ENCODE measurements at places on chromosomes 12 and 14.

DNA sequence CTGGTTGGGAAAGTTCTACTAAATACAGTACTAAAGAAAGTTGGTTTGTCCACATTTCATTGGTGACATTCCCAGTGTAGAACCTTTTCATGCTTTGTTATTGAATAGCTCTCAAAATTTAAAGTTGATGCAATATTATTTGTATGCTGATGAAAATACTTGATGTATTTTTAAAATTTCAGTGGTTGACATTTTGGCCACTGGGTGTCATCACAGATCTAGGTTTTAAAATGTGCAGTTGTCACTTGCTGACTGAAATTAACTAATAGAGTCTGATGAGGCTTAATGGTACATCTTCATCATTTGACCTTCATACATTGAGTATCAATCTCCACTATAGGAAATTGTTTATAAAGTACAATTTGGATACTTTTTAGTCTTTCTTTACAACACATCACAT is 37.1 kb downstream of the CMAS start:
- DNase-seq: no peak

- DNase-seq: no peak
Measured at GRCh38 chr12:85092814-85093370, 56.7 kb downstream of the LRRIQ1 start.

GRCh38 chr12:32609966-32610365 is 69.1 kb upstream of the DNM1L start:
- DNase-seq: no peak

GRCh38 chr14:102914474-102915291 is 7.8 kb upstream of the AMN start:
- no peak for DNase-seq

DNA sequence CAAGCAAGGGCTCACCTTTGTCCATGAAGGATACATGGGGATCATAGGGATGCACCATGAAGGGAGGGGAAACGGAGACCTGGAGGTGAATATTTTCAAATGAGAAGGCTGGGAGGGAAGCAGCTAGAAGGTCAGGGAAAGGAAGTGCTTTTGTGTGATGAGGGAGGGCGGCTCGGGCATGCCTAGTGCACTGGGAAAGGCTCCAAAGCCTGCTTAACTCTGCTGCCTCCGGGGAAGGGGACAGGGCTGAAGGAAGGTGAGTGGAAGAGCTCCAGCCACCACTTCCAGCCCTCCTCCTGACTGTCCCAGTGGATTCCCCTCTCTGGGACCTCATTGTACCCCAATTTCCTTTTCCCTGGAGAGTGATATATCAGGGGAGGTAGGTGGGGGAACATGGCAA is 149.4 kb upstream of the PRMT8 start:
- no peak for DNase-seq

DNA sequence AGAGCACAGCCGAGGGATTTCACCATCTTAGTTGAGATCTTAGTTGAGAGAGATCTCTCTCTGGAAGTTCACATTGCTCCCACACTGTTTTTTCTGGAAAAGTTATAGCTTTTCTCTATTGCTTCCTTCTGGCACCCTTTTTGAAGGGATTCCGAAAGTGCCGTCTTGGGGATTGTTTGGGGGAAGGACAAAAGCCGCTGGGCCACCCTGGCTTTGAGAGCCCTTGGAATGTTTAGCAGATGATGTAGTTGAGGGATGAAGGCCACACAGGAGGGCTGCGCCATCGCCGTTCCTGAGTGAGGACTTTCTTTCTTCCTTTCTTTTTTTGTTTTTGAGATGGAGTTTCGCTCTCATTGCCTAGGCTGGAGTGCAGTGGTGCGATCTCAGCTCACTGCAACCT is 17.7 kb downstream of the PLEKHG3 start:
- no peak for DNase-seq

DNA sequence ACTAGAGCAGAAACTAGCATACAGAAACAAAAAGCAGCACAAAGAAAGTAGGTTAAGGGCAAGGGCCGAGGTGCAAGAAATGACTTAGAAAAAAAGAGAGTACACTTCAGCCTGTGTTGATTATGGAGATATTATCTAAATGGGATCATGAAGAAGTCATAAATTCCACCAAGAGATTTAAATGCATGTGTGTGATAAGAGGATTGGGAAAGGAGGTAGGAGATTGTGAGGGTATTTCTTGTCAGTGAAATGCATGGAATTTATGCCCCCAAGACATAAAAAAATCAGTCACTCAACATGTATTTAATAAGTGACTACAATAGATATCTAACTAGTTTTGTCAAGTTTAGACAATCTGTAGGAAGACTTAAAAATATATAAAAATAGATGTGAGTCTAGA is 976.2 kb upstream of the LRFN5 start:
- DNase-seq: peak; percentile 26

GRCh38 chr14:50000380-50001150 is 107.7 kb downstream of the ARF6 start:
- peak; percentile 51 for DNase-seq

- no peak for DNase-seq
Measured at GRCh38 chr14:75461303-75461702, 33.5 kb downstream of the JDP2 start.

DNA sequence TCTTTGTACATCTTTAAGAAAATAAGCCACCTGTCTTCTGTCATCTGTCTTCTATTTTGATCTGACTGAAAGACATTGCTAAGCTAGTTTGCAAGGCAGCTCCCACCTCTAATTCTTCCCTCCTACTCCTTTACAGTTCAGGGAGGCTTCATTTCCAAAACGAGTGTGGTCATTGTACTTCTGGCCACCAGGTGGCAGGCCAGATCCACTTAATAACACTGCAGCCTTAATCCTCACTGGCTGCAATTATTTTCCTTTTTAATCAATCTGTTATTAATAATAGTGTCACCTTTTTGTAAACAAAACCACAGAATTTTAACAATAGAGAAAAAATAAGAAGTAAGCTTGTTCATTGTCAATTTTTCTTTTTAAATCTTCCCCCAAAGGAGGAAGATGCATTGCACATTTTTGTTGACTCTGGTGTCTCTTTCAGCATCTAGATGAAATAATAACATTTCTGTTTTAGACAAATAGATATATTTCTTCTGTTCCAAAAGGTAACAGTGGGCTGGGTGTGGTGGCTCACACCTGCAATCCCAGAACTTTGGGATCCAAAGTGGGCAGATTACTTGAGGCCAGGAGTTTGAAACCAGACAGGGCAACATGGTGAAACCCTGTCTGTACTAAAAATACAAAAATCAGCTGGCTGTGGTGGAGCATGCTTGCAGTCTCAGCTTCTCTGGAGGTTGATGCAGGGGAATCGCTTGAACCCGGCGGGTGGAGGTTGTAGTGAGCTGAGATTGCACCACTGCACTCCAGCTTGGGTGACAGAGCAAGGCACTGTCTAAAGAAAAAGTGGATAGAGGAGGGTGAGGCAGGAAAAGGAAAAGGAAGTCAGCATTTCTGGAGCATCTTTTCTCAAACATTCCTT is 23.3 kb downstream of the GABARAPL1 start:
- no peak for DNase-seq

DNA sequence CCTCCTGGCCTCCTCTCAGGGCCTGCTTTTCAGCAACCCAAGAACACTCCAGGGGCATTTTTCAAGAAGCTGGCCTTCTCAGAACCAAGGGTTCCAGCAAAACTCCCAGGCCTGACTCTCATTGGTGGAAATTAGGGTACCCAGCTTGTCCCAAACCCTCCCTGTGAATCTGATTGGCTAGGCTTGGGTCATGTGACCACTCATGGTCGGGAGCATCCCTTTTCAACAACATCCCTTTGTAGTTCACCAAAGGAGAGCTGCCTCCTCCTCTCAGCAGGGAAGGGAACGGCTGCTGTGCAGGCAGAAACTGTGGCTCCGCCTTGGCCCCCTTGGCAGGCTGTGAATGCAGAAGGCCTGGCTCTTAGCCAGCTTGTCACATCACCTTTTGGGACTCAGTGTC is 94.5 kb downstream of the AACS start:
- DNase-seq: no peak

DNA sequence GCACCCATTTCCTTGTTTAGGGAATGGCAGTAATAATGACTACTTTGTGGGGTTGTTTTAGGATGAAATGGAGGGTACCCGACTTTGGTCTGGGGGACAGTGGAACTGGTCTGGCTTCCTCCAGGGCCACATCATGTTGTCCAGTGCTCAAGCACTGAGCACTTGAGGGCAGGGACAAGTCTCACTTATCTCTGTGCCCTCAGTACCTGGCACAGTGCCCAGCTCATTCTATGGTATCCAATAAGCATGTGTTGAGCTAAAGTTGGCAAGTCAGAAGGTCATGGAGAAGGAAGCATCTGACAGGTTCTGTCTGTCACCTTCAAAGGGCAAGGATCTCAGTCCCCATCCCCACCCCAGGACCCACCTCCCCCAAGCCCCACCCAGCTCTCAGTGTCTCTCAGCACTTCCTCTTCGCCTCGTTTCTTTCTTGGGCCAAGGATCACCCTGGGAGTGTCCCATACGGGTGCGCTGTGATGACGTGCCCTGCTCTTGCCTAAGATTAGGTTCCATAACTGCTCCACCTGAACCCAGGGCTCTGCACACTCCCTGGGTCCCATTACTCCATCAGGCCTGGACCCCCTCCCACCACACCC is 24.3 kb upstream of the TMEM106C start:
- no peak for DNase-seq

DNA sequence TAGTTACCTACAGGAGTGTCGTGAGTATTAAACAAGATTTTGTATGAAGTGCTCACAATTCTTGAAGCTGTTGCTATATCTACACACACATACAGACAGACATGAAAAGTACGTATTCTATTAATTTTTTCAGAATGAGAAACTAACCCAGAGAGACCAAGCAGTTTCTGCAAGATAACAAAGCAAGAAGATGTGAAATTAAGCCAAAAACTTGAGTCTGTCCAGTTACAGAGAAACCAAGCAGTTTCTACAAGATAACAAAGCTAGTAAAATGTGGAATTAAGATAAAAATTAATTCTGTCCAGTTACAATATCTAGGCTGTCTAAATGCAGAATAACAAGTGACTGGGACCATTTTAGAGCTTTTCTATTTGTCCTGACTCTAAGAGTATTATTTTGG is 132.4 kb downstream of the ALG10B start:
- no peak for DNase-seq

DNA sequence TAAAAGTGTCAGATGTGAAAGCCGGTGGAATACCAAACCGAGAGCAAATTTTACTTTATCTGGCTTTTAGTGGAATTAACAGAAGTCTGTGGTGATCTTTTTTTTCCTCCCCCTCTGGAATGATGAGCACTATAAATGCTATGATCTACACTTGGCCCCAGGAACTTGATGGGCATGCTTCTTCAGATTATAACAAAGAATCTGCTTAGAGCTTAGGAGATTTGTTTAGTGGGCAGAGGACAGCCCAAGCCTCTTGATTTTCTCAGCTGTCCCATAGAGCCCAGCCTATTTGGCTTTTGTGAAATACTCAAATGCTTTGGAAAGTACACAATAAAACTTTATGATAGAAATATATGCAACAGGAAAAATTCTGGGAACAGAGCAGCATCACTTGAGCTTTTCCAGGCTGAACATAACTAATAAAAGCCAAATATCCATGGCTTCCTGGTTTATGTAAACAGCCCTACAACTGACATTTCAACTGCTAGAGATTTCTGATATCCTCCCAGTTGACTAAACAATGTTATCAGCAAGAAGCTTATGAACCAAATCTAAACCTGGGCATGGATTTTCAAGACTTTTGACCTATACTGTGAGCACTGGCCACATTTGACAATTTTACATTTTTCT is 149.6 kb downstream of the PLXNC1 start:
- no peak for DNase-seq

DNA sequence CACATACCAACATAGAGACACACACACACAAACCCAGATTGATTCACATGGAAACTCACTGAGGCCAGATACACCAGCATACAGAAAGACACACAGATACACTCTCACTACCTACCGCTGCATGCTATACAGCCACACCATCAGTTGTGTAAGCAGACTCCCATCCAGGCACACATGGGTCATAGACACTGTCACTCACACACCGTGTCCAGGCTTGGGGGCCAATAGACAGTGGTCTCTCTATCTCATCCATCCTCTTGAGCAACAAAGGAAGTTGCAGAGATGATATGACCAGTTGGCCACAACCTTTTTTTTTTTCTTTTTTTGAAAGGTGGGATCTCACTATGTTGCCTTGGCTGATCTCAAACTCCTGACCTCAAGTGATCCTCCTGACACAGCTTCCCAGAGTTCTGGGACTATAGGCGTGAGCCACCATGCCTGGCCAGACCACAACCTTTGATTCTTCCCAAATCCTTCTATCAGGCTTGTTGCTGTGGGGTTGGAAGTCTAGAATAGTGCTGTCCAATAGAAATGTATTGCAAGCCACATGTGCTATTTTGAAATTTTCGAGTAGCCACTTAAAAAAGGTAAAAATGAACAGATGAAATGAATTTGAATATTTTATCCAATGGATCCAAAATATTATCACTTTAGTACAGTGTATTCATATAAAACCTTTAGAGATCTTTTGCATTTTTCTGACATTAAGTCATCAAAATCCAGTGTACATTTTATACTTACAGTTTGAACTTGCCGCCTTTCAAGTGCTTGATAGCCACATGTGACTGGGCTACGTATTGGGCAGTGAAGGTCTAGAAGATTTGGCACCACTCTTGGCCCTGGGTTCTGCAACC is 7.4 kb downstream of the LRP1-AS start:
- DNase-seq: no peak

- DNase-seq: no peak
Measured at GRCh38 chr14:68633131-68633991, 159.5 kb downstream of the ZFP36L1 start.

GRCh38 chr14:90505531-90505930 is 108.7 kb downstream of the CALM1 start:
- no peak for DNase-seq

DNA sequence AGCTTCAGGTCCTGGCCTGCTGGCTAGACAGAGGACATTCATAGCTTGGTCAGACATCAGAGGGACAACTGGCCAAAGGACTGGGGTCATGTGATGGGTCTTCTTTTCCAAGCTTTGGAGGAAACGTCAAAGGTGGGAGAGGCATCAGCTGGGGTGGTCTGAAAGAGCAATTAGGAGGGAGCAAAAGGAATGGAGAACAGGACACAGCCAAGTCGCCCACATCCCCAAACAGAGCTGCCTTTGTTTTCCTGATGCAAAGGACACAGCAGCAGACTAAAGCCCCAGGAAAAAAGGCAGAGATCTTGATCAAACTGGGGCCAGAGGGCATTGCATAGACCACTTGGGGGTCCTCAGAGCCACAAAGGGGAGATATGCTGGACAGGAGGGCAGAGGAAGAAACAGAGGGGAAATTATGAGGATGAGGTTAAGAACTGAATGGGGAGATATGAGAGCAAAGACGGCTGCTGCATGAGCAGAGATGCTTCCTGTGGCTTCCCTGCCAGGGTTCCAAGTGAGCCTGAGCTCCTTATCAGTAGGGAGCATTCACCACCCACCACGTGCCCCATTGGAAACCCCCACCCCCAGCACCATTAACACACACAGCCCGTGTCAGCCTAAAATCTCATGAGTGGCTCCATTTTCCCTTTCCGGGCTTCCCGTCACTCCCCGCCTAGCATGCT is 62.4 kb downstream of the ANO2 start:
- no peak for DNase-seq

Measured in retinal pigment epithelial cell (primary cell).